IPS DF 19.7 (cell line): ENCODE measurements at places on chromosomes 11 and 22.

GRCh38 chr11:44904261-44905020 lies 46.2 kb downstream of the TP53I11 start:
- no peak for DNase-seq

DNA sequence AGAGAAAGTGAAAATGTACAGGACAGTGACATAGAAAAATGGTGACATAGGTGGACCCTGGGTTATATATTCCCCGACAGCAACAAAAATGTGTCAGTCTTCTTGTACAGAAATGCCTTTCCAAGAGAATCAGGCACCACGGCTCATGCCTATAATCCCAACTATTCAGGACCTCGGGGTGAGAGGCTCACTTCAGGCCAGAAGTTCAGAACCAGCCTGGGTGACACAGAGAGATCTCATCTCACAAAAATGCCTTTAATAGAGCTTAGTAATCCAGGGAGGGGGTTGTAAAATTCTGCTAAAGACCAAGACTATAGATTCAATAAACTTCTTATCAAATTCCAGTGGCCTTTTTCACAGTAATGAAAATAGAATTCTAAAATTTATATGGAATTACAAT lies 10.7 kb downstream of the ZNF195 start:
- no peak for DNase-seq

- DNase-seq = no peak
Observed at GRCh38 chr11:102729849-102730815, 5.4 kb upstream of the MMP8 start.

DNA sequence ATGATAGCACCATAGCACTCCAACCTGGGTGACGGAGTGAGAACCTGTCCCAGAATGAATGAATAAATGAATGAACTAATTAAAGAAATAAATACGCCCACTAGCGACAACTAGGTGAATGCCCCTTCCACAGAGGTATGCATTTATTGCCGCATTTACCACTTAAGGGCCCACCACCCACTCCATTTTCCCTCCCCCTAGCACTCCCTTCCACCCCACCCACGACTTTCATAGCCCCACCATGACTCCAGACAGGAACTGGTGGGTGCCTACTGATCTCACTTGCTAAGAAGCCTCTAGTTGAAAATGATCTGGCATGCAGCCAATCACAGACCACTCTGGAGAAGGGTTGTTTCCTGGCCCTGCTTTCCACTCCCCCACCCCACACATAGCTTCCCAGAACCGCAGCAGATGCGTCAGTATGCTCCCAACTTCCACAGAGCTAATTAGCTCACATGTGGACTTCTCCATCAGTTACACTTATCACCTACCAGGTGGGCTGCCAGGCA lies 167.6 kb downstream of the WT1 start:
- DNase-seq = no peak

DNA sequence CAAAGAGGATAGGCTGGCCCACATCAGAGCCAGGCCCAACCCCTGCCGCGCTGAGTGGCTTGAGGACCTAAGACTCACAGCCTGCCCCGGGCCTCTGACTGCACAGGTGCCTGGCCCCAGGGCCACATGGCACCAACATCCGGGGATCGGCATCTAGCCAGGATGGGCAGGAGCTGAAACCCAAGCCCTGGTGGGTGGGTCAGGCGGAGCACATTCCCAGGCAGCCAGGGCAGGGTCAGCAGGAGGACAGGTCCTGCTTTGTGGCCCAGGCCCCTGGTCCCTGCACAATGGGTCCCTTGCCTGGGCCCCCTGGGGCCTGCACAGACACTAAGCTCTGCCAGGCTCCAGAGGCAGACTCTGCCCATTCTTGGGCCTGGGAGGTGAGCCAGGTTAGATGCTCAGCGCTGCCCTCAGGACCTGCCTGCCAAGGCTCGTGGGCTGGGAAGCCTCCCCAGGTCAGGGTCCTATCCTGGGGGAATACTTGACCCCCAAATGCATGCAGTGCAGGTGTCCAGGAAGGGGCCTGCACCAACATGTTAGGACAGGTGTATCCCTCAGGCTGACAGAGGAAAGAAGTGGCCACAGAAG lies 33.5 kb downstream of the ARVCF start:
- no peak for DNase-seq

DNA sequence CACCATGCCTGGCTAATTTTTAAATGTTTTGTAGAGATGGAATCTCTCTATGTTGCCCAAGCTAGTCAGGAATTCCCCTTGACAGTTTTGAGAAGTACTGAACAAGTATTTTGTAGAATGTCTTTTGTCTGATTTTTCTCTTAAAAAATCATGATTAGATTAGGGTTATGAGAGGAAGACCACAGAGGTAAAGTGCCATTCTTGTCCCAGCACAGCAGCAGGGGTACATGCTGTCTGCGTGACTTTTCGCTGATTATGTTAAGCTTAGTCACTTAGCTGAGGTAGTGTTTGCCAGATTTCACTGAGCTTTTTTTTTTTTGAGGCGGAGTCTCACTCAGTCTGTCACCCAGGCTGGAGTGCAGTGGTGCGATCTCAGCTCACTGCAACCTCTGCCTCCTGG lies 13.6 kb upstream of the NUP160 start:
- no peak for DNase-seq

DNA sequence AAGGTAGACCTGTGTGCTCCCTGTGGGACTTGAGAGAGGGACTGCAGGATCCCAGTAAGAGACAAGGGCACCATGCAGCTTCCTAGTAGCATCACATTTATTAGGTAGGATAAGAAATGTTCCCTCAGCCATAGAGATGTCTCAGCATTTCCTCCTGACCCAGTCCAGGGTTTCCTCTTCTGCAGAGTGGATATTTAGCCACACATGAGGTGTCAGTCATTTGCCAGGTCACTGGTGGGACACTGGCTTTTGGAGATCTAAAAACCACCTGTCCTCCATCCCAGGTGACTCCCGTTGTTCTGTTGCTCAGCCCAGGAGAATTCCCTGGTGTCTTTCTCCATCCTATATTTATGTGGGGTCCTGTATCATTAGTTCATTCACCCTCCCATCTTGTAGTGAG lies 117.5 kb upstream of the NNMT start:
- no peak for DNase-seq

DNA sequence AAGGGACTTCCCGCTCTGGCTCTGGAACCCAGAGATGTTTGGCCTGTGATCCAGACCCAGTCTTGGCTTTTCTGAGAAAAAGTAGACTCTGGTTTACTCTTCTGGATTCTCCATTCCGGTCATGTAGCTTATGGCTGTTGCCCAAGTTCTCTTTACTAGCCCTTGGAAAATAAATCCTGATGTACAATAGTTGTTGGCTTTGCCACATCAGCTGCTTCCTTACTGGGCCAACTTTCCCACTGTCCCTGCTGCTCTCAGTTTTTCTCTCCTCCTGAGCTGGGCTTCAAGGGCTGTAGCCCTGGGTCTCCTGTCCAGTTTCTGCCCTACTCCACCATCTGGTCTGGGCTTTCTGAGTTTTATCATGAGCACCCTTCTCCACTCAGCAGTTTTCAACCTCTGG lies 12.5 kb downstream of the PATZ1 start:
- no peak for DNase-seq

DNA sequence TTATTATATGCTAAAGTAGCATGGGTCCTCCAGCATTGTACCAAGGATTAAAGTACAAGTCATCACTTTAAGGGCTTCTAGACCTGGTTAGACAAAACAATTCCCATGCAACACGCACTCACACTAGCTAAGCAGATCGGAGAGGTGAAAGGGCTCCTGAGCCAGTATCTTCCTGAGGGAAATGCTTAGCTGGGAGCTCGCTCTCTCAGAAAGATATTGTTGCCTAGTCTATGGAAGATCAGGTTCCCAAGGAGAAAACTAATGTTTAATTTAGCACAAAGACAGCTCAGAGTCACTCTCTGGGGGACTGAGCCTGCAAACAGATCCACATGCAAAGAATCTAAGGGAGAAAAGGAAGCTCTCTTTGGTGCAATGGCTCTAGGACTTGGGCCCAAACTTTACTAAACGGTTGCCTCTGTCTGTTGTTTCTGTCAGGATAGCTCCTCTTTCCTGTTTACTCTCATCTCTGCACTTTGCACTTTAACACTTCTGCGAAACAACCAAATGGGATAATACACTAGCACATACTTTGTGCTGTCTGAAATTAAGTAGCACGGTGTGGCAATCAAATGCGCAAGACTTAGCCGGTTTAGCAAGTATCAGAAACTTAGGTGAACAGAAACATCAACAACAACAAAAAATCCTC lies 10.7 kb downstream of the MAML2 start:
- DNase-seq = no peak

DNA sequence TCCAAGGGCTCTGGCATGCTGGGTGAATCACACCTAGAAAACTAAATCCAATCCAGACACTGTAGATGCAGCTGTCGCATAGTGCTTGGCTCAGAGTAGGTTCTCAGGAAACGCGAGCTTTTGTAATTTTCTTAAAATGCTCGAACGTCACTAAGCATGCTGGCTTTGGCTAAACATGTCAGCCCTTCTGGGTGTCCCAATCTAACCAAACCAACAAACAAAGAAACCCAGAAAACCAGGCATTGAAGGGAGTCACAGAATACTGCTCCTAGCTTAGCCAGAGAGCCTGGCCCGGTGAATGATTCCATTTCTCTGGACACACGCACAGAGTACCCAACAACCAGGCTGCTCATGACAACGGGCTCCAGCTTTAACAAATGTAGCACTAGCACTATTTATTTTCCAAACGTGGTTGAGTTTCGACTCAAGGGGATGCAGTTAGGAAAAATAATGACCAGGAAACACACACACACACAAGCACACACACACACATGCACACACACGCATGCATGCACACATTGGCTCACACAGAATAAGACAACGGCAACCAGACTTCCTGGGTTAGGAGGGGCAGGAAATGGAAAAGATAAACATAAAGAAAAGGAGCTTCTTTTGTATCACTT lies 492.6 kb downstream of the MIAT start:
- no peak for DNase-seq

DNA sequence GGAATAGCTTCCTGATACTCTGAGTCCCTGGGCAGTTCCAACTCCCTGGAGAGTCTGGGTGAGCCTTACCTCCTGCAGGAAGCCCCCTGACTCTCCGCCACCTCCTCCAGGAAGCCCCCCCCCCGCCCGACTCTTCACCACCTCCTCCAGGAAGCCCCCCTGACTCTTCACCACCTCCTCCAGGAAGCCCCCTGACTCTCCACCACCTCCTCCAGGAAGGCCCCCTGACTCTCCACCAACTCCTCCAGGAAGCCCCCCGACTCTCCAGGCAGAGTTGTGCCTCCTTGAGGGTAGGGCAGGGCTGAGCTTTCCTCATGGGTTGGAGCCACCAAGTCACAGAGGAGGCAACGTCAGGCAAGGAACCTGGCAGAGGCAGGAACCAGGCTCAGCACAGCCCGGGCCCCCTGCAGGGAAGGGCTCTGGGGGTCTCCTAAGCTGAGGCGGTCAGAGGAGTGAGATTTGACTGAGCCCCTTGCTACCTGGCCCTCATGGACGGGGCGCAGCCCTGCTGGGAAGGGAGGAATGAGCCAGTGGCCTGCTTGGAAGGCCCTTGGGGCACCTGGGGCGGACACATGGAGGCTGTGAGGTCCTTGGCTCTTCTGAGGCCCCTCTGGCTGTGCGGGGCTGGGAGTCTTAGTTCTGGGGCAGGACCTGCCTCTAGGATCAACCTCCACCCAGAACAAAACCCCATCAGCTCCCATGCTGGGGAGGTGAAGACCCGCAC lies 18.1 kb downstream of the MRGPRG start:
- no peak for DNase-seq

GRCh38 chr11:101390539-101390938 lies 193.3 kb downstream of the TRPC6 start:
- no peak for DNase-seq

GRCh38 chr11:116703421-116703820 lies 69.4 kb downstream of the BUD13 start:
- no peak for DNase-seq

DNA sequence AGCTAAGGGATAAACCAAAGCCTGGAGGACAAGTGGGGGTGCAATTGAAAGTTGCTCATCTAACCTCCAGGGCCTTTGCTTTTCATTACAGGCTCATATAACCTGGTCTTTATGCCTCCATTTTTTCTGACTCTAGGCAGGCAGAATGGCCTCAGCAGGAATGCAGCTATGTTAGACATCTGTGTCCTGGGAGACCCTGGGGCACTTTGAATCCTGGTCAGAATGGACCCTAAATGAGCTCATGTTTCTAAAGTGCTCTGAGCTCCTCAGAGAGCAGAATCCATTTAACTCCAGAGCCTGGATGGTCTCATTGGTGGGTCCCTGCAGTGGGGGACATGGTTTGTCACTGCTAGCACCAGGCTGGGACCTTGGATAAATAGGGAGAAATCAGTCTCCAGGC lies 177.3 kb downstream of the KIRREL3 start:
- no peak for DNase-seq

- no peak for DNase-seq
Observed at GRCh38 chr11:64892411-64892831, 14.0 kb upstream of the EHD1 start.

- no peak for DNase-seq
Observed at GRCh38 chr11:35056391-35057093, 82.4 kb upstream of the CD44 start.

GRCh38 chr11:71453918-71454304 lies 908 bp downstream of the NADSYN1 start:
- no peak for DNase-seq

GRCh38 chr22:37329238-37330140 lies 47.2 kb downstream of the CYTH4 start:
- no peak for DNase-seq
